ENCODE measurements at places on chromosomes 3 and 15. TPM values are rescaled to one million over a fixed set of nuclear protein-coding genes. Genes with fewer than 3 reads are reported as not detected.

DNA sequence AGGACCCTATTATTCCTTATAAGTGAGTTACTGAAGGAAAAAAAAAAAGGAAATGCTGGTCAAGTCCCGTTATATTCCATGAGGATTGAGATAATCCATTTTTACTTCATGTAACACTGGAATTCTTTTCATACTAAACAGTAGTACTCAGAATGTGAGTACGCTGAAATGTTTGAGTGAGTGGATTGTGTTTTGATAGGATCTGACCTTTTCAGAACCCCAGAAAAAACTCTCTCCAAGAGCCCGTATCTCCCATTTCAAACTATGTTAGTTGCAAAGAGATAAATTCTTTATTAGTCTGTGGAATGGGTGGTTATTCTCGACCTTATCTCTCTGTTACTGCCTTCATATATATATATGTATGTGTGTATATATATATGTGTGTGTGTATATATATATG lies 2.5 kb upstream of the LPP start:
- H3K27ac ChIP-seq = no peak overlapping the region
- no peak for DNase-seq

- H3K27me3 ChIP-seq = no peaks in the 10 kb centered on the region
- H3K36me3 ChIP-seq = no peaks in the 10 kb centered on the region
These were observed 8.3 kb downstream of the CA12 start for GRCh38 chr15:63373330-63373729.

GRCh38 chr3:112424394-112424793 lies 74.9 kb downstream of the BTLA start:
- H3K27me3 ChIP-seq = no peaks in the 10 kb centered on the region
- no peak overlapping the region for H3K4me3 ChIP-seq
- no peaks in the 10 kb centered on the region for H3K36me3 ChIP-seq
- no peak overlapping the region for H3K27ac ChIP-seq
- DNase-seq = no peak

DNA sequence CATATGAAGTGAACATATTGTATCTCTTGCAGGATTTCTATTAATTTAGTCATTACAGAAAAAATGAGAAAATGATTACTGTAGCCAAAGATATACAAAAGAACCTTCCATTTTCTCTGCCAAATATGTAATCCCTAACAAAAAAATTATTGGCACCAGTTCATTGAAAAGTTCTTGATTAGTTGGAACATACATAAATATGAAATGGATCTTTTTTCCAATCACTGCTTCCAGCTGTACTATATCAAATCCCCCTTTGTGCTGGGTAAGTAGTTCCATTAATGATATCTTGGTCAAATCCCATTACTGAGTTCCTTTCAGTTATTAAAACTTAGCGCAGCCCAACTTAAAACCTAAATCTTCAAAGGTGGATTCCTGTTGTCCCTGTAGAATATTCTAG lies 263.8 kb downstream of the SLC9A9 start:
- H3K27ac ChIP-seq = no peak overlapping the region
- H3K36me3 ChIP-seq = no peaks in the 10 kb centered on the region
- H3K4me3 ChIP-seq = no peak overlapping the region
- no peaks in the 10 kb centered on the region for H3K27me3 ChIP-seq

- H3K27me3 ChIP-seq = no peaks in the 10 kb centered on the region
- H3K36me3 ChIP-seq = no peaks in the 10 kb centered on the region
- H3K4me3 ChIP-seq = no peak overlapping the region
- no peaks in the 10 kb centered on the region for H3K4me1 ChIP-seq
- DNase-seq = no peak
These were observed 36.6 kb upstream of the MTMR10 start for GRCh38 chr15:31027910-31028578.

DNA sequence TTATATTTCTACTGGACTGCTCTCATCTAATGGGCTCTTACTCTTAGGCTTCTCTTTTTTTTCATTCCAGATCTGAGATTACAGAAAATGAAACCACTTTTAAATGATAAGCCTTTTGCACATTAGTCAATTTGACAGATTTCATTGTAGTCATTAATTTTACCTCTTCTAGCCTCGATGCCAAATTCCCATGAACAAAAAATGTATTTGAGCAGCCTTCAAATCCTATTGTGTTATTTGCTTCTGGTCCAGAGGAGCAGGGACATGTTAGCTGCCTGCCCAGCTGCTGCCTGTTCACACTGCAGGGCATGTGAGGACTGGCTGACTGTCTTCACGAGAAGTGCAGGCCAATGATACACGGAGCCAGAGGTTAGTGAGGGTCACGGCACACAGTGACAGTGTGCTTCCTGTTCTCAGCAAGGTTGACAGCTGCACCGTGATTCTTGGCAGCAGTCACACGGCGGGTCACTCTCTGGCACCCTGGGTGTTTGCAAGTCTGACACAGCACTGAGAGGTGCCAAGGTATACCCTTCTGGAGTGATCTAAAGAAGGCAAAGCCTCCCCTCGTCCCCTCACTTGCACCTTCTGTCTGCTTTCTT lies 40.8 kb downstream of the KAT2B start:
- no peaks in the 10 kb centered on the region for H3K27me3 ChIP-seq
- no peak for DNase-seq
- H3K27ac ChIP-seq = no peak overlapping the region

GRCh38 chr15:78625606-78626280 lies 4.9 kb upstream of the CHRNA3 start:
- peaks cover 17% of the 10 kb centered on the region for H3K27me3 ChIP-seq
- H3K4me1 ChIP-seq = no peaks in the 10 kb centered on the region
- H3K36me3 ChIP-seq = no peaks in the 10 kb centered on the region
- no peak overlapping the region for H3K4me3 ChIP-seq

DNA sequence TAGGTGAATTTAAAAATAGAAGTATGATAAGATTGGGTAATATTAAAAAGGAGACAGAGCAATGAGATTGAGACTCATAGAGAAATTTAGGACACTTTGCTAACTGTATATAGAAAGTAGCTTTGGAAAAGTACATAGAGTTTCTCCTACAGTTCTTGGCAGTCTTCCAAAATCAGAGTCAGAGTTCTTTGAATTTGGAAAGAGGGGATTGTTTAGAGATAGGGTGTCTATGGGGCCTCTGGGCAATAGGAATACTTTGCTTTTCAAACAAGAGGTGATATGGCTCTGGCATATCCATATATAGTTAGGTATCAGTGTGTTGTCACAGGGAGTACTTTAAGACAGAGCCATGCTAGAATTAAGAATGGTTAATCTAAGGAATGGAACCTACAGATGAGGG lies 477.1 kb upstream of the KCNMB2 start:
- no peak overlapping the region for H3K4me3 ChIP-seq
- H3K36me3 ChIP-seq = no peaks in the 10 kb centered on the region
- H3K27ac ChIP-seq = no peak overlapping the region
- H3K4me1 ChIP-seq = no peaks in the 10 kb centered on the region

The GOLGA8T gene
- total RNA-seq = 1.5 TPM

- no peaks in the 10 kb centered on the region for H3K36me3 ChIP-seq
- peaks cover 12% of the 10 kb centered on the region for H3K27me3 ChIP-seq
- H3K27ac ChIP-seq = no peak overlapping the region
- H3K4me1 ChIP-seq = peaks cover 11% of the 10 kb centered on the region
- peak overlapping the region; percentile 68 for H3K4me3 ChIP-seq
These were observed 489 bp downstream of the CSPG5 start for GRCh38 chr3:47578119-47578632.

GRCh38 chr3:134365766-134366065 lies 8.5 kb downstream of the AMOTL2 start:
- H3K36me3 ChIP-seq = peaks cover 74% of the 10 kb centered on the region
- DNase-seq = no peak
- no peak overlapping the region for H3K4me3 ChIP-seq

The LMOD3 gene
- not detected for total RNA-seq

GRCh38 chr15:91968610-91969009 lies 115.1 kb downstream of the SLCO3A1 start:
- H3K36me3 ChIP-seq = no peaks in the 10 kb centered on the region
- peaks cover 2% of the 10 kb centered on the region for H3K4me1 ChIP-seq

The FEZF2 gene
- not detected for total RNA-seq

DNA sequence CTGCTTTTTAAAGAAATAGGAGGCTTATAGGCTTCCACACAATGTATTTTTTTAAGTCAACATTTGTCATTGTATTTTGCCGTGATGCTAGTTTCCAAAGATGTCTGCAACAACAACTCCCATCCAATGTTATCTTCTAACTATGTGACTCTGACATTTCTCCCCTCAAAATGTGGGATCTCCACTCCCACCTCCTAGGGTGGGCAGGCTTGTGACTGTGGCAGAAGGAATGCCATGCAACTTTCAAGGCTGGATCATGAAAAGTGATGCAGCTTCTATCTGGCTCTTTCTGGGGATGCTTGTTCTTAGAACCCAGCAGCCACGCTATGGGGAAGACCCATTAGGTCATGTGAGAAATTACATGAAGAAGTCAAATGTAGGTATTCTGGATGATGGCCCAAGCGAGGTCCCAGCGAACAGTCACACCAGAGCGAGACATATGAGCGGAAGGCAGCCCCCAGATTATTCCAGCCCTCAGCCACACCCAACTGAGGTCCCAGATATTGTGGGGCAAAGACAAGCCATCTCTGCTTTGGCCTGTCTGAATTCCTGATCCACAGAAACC lies 124.3 kb downstream of the BDH1 start:
- H3K4me1 ChIP-seq = no peaks in the 10 kb centered on the region
- H3K36me3 ChIP-seq = no peaks in the 10 kb centered on the region

DNA sequence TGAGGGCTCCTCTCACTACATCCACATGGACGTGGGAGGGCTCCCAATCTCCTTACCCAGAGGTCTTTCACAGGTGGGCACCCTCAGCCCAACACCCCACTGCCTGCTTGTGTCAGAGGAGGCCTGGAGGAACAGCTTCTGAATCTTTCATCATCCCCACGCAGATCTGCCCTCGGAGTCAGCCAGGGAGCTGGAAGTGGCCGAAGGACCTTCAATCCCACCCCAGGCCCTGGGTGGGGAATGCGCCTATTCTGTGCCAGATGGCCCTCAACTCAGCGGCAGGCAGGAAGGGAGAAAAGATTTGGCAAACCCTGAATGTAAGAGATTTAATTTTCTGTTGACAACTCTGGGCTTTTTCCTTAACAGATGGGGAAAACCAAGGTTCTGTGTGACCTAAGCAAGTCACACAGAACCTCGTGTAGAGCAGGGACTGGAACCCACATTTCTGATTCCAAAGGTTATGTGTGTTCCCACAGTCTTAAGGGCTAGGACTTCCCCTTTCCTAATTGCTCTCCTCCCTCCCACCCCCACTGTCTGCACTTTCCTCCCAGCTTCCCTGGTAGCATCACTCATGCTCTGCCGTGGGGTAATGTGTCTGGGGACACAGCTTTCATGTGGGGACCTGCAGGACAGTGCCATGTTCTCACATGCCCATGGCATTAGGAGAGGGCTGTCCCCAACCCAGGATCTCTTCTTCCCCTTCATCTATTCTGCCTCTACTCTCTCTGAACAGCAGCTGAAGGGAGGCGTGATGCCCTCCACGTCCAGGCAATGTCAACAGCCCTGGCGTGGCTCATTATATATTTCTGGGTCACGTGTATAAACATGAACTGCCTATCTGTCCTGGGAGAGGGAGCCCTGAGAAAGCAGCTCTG lies 98.1 kb downstream of the SEMA5B start:
- H3K4me1 ChIP-seq = no peaks in the 10 kb centered on the region
- H3K36me3 ChIP-seq = no peaks in the 10 kb centered on the region
- H3K27ac ChIP-seq = no peak overlapping the region
- H3K4me3 ChIP-seq = no peak overlapping the region
- no peaks in the 10 kb centered on the region for H3K27me3 ChIP-seq

The TBL1XR1 gene
- 147 TPM for total RNA-seq

- no peaks in the 10 kb centered on the region for H3K36me3 ChIP-seq
- no peak overlapping the region for H3K4me3 ChIP-seq
- no peak overlapping the region for H3K27ac ChIP-seq
- DNase-seq = no peak
- H3K27me3 ChIP-seq = no peaks in the 10 kb centered on the region
These were observed 94.2 kb downstream of the SENP7 start for GRCh38 chr3:101418851-101419250.

The WDR53 gene
- total RNA-seq = 17.9 TPM

The FSTL1 gene
- 516 TPM for total RNA-seq

DNA sequence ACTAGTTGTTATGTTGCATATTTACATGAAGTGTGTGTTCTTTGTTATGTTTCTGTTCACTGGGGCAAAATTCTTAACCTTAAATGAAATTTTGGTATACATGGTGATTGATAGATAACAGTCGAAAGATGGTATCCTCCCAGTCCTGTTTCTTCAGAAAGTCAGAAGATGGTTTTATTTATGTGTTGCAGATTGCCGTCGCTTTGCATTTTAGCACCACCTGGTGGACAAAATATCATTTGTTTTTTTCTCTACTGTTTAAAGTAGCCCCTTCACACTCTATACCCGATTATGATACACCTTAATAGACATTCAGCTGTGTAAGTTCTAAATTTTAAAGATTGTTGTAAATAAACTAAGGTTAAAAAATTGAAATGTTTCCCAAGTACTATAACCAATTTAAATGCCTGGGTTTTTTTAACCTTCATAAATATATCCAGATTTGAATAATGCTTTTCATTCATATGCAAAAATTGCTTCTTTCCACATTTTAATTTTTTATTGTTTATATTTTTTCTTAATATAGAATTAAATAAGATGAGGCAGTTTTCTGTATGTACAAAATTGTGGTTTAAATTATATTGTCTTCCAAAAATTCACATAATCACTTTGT lies 152.2 kb downstream of the ALCAM start:
- H3K36me3 ChIP-seq = no peaks in the 10 kb centered on the region
- DNase-seq = no peak
- H3K27me3 ChIP-seq = no peaks in the 10 kb centered on the region
- H3K4me1 ChIP-seq = no peaks in the 10 kb centered on the region
- H3K4me3 ChIP-seq = no peak overlapping the region

GRCh38 chr3:188234132-188234531 lies 80.2 kb downstream of the LPP start:
- no peaks in the 10 kb centered on the region for H3K27me3 ChIP-seq
- no peak overlapping the region for H3K27ac ChIP-seq
- no peak overlapping the region for H3K4me3 ChIP-seq

DNA sequence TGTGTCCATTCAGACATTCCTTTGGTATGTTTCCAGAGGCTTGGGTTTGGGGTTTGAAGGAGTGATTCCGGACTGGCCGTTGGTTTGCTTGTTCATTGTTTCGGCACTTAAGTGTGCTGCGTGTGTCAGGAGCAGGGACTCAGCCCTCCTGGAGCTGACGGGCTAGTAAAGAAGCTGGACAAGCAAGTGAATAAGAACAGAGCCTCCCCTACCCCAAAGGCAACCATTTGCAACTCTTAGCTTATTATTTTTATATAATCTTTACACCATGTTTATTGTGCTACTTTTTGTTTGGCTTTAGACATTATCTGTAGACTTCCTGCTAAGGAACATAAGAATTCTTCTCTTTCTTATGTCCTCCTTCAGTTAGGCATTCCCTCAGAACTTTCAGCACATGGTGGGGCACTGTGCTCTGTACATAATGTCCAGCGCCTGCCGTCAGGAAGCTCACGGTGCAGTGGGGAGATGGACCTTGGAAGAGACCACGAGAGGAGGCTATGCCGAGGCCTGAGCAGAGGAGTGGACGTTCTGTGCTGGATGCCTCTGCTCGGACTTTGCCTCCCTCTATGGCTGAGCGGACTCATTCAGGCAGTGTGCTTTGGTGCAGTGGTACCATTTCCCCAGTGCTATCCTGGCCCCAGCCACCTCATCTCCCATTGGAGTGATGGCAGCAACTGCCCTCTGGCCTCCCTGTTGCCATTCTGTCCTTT lies 65.4 kb downstream of the EEFSEC start:
- no peaks in the 10 kb centered on the region for H3K27me3 ChIP-seq
- no peaks in the 10 kb centered on the region for H3K36me3 ChIP-seq
- no peak overlapping the region for H3K4me3 ChIP-seq
- DNase-seq = no peak

- no peak for DNase-seq
- no peaks in the 10 kb centered on the region for H3K27me3 ChIP-seq
- no peaks in the 10 kb centered on the region for H3K4me1 ChIP-seq
- no peak overlapping the region for H3K4me3 ChIP-seq
These were observed 26.7 kb upstream of the MCF2L2 start for GRCh38 chr3:183455089-183455488.

All from H1 (cell line).